ENCODE measurements at places on chromosomes 11 and 22.
A peak's percentile ranks its signal among the peaks of the same experiment; 100 is the strongest.

DNA sequence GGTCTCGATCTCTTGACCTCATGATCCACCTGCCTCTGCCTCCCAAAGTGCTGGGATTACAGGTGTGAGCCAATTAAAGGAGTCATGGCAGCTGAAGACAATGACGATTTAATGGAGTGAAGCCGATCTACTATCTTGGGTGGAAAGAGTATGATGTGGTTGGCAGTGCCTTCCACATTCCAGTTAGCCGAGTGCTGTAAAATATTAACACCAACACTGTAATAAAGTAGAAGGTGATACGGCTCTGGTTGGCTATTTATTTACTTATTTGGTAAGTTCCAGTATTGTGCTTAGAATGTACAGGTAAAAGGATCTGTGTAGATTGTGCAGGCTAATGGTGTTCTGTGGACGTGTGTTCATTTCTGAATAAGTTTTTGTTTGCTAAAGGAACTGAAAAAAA is 149.6 kb upstream of the MTMR2 start:
- DNase-seq = no peak

DNA sequence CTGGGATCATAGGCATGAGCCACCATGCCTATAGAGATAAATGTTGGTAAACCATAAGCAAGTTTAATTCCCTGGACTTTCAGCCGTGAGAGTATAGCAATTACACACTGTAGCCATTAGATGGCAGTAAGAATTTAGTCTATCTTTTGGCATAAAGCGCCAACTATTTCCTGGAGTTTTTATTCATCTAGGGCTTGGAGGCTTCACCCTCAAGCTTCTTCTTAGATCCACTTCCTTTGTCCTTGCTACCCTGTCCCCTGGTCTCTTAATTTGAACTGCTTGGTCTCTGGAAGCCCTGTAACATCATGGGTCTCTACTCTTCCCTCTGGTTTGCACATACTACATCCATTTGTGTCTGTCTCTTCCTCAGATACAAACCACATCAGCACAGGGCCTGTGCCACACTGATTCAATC is 38.2 kb downstream of the OR10A6 start:
- DNase-seq = peak; percentile 47

- DNase-seq = no peak
These were observed 529 bp downstream of the GRAMD4 start for GRCh38 chr22:46620588-46621242.

DNA sequence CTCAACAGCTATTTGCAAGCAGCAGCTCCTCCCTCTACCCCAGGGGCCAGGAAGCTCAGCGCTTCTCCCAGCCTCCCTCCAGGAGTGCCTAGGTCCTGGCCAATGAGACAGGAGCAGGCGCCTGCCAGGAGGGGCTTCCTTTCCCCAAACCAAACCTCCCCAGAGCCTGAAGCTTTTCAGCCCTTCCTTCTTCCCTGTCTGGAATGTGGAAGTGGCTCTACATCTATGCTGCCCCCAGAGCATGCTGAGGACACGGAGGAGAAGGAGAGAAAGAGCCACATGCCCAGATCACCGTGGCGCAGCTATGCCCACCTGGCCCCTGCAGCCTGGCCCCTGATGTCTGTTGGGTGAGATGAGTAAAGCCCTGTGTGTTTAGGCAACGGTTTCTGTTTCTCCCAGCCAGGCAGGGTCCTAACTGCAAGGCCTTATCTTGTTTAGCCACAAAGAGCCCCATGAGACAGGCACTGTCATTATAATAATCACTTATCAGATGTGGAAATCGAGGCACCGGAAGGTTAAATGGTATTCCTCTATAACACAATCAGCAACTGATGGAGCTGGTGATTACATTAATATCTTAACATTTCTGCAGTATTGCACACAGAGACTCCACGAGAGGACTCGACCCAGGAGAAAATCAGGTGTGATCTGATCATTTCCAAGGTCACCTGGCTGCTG is 315.8 kb downstream of the CTTN start:
- DNase-seq = no peak

- DNase-seq = no peak
These were observed 23.2 kb downstream of the AMOTL1 start for GRCh38 chr11:94791216-94791889.

- no peak for DNase-seq
These were observed 4.1 kb downstream of the PANX2 start for GRCh38 chr22:50174382-50175190.

DNA sequence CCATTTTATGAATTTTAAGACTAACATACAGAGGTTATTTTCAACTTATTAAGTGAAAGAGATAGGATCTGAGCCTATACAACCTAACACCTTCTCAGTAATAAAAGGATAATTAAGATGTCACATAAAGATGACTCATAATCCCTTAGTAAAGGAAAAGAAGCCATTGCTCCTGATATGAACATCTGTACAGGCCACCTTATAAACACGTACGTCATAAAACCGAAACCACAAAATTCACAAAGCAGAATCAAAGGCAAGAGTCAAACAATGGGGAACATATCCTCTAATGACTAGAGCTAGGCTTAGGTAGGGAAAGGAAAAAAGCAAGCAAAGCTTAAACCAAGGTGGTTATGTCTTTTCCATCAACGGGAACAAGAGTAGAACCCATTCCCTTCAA is 103.5 kb downstream of the KCNA4 start:
- DNase-seq = no peak

GRCh38 chr22:43832393-43833265 is 20.5 kb upstream of the EFCAB6 start:
- no peak for DNase-seq

DNA sequence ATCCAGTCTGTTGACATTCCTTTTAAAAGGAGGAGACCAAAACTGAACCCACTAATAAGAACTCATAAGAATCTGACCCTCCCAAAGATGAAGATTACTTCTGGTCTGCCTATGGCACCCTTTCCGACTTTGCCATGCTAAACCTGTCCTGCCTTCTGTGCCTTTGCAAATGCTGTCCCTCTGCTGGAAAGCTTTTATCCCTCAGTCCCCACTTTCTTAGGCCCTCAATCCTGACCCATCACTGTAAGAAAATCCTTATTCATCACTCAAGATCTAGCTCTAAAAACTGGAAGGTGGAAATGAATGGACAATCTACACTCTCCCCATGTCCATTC is 10.4 kb downstream of the MPZL3 start:
- DNase-seq = no peak

DNA sequence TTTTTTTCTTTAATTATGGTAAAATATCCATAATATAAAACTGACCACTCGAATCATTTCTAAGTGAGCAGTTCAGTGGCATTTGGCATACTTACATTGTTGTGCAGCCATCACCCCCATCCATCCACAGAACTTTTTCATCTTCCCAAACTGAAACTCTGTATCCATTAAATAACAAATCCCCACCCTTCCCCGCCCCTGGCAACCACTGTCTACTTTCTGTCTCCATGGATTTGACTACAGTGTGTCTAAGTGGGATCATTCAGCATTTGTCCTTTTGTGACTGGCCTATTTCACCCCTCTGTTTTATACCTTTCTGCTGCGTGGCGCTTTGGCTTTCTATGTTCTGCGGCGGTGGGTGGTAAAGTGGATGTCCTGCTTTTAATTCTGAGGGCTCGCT is 49.1 kb downstream of the RTN4R start:
- no peak for DNase-seq

GRCh38 chr11:93984196-93984567 is 37.0 kb upstream of the HEPHL1 start:
- DNase-seq = no peak

DNA sequence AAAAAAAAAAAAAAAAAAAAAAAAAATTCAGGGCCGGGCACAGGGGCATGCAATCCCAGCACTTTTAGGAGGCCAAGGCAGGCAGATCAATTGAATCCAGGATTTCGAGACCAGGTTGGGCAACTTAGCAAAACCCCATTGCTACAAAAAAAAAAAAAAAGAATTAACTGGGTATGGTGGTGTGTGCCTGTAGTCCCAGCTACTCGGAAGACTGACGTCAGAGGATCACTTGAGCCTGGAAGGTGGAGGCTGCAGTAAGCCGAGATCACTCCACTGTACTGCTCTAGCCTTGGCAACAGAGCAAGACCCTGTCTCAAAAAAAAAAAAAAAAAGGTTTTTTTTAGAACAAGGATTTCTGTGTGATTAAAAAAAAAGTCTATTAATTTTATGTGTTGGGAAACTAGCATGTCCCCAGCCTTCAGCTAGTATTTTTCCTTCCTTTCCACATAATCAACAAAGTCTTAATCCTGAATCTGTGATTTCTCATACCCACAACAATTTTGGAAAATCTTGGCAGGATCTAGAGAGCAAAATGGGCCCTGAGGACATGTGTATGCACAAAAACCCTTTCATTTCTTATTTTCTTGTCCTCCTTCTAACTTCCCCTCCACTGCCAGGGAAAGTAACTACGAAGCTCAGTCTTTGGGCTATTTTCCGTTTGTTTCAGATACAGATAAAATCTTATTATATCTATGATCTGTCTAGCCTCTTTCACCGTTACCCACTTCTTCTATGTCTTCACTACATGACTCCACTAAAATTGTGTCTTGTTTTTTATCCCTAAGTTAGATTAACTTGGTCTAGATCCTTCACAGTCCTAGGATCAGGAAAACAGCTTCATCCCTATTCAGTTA is 5.7 kb upstream of the AMBRA1 start:
- no peak for DNase-seq

DNA sequence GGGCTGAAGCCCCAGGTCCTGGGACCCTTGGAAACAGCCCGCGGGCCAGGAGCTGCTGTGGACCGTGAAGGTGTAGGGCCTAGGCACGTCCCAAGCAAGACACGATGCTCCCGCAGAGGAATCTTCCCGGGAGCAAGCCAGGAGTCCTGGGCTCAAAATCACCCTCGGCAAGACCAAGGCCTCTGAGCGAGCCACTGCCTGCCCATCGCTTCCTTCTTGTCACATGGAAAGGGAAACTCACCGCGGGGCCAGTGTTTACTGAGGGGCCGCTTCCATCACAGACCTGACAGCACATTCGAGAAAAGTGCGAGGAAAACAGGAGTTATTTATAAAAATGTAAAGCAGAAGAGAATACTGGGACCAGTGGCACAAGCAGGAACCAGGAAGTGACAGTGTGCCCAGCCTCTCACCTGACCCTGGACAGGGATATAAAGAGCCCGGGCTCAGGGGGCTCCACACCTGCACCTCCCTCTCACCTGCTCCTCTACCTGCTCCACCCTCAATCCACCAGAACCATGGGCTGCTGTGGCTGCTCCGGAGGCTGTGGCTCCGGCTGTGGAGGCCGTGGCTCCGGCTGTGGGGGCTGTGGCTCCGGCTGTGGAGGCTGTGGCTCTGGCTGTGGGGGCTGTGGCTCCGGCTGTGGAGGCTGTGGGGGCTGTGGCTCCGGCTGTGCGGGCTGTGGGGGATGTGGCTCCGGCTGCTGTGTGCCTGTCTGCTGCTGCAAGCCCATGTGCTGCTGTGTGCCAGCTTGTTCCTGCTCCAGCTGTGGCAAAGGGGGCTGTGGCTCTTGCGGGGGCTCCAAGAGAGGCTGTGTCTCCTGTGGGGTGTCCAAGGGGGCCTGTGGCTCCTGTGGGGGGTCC is at the start of gene KRTAP5-5:
TSS of gene KRTAP5-5 (plus strand) at position 450 of the 860 bp plus-strand sequence. CDS start at position 516, 66 bp downstream.
- no peak for DNase-seq

- no peak for DNase-seq
These were observed 32.4 kb downstream of the GALNT18 start for GRCh38 chr11:11589437-11589836.

GRCh38 chr11:1391165-1392075 is 1.7 kb downstream of the BRSK2 start:
- no peak for DNase-seq

- DNase-seq = no peak
These were observed 83.5 kb upstream of the FAT3 start for GRCh38 chr11:92141159-92141558.

DNA sequence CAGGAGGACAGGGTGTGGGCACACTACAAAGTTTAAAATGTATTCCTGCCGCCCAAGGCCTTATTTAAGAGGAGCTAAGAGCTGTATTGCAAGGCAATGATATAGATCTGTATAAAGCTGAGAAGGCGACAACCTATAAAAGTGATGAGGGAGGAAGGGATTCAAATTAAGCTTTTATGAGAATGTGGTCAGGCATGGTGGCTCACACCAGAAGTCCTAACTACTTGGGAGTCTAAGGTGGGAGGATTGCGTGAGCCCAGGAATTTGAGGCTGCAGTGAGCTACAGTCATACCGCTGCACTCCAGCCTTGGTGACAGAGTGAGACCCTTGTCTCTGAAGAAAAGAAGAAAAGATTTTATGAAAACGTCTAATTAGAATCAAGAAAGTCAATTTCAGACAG is 9.7 kb upstream of the GLB1L3 start:
- no peak for DNase-seq

GRCh38 chr11:20373568-20374209 is 10.2 kb downstream of the HTATIP2 start:
- no peak for DNase-seq

GRCh38 chr22:37705205-37705604 is 8.4 kb downstream of the TRIOBP start:
- no peak for DNase-seq

DNA sequence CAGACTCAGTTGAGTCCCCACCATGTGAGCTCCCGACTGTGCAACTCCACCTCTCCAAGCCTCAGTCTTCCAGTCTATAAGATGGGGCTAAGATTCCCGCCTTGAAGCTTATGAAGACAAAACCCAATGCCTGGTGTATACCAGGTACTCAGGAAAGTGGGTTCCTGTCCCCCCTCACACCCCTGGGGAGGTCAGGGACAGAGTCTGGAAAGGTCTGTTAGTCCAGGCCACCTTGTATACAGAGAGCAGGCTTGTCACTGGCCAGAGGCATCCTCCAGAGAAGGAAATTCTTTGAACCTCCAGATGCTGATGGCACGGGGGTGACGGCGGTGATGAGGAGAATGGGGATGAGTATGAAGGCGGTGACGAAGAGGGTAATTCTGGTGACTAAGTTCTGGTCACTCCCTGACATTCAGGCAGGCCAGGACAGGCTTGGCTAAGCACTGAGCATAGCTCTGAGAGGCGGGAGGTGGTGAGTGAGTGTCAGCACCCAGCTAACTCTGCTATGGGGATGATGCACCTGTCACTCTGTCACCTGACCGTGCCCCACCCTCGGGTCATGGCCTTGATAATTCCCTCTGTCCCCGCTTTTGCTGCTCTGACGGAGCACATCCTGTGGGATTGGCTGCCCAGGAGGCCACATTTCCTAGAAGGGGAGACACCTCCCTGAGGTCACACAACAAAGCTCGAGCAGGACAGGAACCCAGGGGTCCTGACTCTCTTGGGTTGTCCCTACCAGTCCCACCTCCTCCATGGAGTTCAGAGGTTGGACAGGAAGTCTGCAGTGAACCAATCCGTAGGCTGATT is 30.9 kb upstream of the CSNK1E start:
- DNase-seq = no peak

- no peak for DNase-seq
These were observed 64.2 kb downstream of the THAP12 start for GRCh38 chr11:76316726-76317125.

DNA sequence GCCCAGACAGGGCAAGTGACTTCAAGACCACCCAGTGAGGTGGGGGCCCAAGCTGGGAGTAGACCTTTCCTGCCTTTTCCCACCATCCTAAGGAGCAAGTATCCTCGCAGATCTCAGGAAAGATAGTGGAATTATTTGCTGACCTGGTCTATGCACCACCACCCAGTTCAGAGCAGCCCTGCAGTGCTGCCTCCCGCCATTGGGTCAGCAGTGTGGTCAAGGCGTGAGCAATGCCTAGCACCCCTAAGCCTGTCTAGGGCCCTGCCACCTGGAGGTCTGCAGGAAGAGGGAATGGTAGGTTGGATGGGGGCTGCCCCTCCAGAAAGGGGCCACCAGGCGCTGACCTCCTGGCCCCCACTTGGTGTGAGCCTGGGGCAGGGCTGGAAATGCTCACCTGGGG is 6.5 kb downstream of the MTFP1 start:
- no peak for DNase-seq
